Gastrocnemius medialis (tissue), 4 donors: ENCODE measurements at places on chromosomes 13 and 19. TPM values are rescaled to one million over a fixed set of nuclear protein-coding genes. Genes with fewer than 3 reads are reported as not detected.

DNA sequence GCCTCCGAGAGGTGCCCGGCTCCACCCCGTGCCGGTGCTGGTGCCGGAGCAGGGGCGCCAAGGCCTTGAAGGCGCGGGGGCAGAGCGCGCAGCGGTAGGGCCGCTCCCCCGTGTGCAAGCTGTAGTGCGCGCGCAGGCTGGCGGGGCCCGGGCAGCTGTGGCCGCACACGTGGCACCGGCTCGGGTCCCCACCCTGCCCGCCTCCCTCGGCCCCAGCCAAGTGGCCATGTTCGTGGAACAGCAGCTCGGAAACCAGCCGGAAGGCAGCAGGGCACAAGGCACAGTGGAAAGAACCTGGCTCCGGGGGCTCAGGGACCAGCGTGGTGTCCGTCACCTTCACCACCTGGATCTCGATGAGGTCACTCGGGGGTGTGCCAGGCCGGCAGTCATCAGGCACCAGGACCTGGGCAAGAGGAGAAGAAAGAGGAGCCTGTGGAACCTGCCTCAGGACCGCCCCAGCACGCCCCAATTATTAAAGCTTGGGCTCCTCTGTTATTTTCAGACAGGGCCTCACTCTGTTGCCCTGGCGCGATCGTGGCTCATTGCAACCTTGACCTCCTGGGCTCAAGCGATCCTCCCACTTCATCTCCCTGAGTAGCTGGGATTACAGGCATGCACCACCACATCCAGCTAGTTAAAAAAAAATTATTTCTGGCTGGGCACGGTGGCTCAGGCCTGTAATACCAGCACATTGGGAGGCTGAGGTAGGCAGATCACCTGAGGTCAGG is 2.0 kb downstream of the ZNF784 start:
- no peak for DNase-seq

DNA sequence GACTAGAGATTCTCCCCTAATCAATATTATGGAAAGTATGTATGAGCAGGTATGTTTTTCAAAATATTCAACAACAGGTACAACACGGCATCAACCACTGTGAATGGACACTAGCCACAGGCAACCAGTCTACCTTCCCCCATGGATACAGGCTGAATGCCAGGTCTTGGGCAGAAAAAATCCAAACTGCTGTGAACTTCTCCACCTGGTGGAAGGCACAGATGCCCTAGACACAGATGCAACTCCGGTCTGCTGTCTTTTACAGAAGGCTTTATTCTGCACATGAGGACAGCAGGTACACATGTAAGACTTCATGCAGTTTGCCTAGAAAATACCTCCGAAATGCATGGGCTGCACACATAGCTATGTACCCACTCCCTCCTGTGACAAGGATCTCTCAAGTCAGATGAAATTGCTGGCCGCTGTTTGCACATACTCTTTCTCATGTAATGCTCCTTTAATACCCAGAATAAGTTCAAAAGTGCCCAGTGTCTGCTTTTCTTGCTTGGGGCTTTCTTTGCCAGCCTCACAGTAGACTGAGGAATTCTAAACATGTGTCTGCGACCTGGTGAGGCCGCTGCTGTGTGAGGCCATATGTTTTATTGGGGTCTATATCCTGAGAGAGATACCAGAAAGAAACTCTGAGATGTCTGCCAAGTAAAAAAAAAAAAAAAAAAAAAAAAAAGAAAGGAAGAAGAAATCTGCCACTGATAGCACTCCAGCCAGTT is 325.9 kb downstream of the FOXO1 start:
- no peak for DNase-seq

DNA sequence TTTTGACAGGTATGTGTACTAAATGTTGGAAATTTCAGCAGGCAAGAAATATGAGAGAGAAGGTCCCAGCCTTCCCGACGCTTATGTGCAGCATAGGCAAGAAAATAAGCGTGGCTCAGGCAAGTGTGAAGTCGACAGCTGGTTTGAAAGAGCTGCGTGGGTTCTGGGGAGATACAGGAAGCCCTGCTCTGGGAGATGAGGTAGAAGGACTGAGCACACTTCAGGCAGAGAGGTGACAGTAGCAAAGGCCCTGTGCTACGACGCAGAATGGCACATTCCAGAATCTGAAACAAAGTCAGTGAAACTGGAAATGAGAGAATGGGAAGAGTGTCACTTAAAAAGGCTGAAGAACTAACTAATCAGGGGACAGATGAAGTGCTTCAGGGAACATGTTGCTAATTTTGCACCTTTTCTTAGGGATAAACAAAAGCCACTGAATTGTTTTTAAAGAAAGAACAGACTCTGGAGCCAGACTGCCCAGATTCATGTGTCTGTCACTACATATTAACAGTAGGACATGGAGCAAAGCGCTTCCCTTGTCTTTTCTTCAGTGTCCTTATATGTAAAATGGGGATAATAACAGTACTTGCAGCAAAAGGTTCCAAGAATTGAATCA is 160.1 kb downstream of the SPRY2 start:
- no peak for DNase-seq

GRCh38 chr13:72805676-72806346 is 23.9 kb downstream of the PIBF1 start:
- no peak for DNase-seq

DNA sequence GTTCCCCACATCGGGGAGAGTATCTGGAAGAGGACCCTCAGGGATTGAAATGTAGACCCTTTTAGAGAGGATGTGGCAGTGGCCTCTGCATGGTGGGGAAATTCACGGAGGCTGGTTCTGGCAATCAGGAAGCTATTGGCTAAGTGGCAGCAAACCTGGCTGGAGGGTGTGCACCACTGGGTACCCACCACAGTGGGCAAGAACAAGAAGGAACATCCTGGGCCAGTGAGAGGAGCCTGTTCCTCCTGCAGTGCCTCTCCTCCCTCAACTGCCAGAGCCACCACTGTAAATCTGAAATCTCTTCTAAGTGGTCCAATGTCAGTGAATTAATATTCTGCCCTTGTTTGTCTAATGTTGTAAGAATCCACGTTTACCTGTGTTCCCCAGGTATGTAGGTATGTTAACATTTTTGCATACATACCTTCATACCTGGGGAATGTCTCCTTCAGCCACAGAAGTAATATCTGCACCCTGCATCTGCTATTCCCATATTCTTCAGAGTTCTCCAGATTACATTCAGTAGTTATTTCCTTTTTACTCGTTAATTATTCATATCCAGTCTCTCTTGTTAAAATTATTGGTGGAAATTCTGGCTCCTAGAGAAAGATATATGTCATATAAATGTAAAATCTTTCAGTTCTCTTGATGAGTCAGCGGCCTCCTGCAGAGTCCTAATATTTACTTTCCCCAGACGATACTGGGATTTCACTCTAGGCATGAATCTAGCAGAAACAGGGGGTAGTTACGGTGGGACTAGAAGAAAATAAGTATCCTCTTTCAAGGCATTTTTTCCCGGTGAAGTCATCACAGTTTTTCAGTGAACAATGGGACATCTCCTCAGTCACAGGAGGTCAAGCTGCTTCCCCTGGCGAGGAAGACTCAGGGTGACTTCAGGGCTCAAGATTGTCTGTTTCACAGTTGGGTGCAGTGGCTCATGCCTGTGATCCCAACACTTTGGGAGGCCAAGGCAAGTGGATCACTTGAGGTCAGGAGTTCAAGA is 148.3 kb downstream of the MYO16 start:
- no peak for DNase-seq

GRCh38 chr19:49205114-49205513 is 47.5 kb downstream of the TRPM4 start:
- no peak for DNase-seq

- no peak for DNase-seq
These were observed 35.1 kb upstream of the FBXL3 start for GRCh38 chr13:77062097-77062496.

- no peak for DNase-seq
These were observed 105.5 kb downstream of the ZAR1L start for GRCh38 chr13:32209652-32210051.

DNA sequence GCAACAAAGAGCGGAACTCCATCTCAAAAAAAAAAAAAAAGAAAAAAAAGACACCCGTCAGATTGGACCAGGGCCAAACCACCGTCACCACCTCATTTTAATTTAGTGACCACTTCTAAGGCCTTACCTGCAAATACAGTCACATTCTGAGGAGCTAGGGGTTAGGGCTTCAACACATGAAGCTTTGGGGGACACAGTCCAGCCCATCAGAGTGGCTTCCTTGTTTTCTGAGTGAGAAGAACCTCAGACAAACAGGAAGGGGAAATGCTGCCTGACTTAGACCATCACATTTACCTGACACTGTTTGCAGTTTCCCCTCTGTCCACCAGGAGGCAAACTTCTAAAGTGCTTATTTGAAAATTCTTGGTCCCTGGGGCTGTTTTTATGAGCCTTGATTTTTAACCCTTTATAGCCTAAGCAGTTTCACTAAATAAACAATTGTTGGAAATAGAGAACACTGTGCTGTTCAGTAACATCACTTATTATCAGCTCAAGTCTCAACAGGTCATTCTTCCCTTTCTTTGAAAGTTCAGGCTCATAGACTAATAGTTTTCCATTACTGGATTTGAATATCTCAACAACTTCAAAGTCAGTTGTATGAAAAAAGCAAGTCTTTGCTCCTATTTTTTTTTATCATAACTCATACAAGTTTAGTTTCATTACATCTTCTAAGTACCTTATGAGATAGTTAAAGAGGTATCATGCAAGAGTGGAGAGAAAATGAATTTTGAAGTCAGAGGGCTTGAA is 74.9 kb upstream of the WASF3 start:
- DNase-seq, result no peak

DNA sequence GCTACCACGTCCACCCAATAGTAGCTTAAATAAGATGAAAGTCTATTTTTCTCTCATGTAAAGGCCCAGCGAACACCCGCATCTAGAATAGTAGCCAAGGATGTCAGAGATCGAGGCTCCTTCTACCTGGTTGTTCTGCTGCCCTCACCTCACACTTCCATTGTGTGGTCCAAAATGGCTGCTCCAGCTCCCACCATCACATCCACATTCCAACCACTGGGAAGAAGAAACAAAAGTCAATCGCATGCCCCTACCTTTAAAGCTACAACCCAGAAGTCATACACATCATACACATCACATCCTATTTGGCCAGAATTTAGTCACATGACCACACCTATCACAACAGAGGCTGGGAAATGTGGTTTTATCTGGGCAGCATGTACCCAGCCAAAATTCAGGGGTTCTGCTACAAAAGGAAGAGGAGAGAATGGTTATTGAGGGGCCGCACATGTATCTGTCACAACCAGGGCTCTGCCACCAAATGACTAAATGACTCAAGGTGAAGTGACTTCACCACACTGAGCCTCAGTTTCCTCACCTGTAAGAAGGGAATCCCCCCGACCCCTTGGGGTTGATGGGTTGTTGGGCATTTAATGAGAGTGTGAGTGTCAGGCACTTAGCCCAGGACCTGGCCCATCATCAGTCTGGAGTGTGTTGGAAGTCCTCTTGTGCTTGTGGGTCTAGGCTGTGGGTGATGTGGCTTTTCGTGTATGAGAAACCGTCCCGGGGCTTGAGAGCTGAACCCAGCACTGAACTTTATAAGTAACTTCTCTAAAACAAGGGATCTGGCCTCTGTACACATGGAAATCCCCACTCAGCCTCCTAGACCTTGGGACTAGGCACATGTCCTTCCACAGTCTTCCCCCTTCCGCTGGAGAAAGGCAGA is 10.2 kb upstream of the CBLC start:
- no peak for DNase-seq

DNA sequence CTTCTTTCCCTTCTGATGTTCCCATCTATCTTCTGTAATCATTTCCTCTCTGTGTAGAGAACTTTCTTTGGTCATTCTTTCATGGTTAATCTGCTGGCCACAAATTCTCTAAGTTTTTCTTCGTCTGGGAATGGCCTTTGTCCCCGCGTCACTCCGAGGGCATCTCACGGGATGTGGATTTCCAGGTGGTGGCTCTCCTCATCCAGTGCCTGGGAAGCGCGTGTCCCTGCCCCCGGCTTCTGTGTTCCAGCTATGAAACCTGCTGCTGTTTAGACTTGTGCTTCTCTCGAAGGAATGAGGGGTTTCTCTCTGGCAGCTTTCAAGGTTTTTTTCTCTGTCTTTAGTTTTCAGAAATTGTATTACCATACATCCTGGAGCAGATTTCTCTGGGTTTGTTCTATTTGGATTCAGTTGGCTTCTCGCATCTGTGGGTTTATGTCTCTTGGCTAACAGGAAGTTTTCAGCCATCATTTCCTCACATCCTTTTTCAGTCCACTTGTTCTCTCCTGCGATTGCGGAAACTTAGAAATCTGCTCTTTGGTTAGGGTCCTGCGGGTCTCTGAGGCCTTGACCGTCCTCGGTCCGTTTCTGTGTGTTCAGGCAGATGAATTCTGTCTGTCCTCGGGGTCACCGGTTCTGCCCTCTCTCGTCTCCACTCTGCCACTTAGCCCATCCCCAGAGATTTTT is 36.9 kb upstream of the DCUN1D2 start:
- no peak for DNase-seq

GRCh38 chr13:42968906-42969305 is 23.1 kb downstream of the EPSTI1 start:
- DNase-seq, result no peak

Gene CCDC8
- 0.46 TPM for total RNA-seq

DNA sequence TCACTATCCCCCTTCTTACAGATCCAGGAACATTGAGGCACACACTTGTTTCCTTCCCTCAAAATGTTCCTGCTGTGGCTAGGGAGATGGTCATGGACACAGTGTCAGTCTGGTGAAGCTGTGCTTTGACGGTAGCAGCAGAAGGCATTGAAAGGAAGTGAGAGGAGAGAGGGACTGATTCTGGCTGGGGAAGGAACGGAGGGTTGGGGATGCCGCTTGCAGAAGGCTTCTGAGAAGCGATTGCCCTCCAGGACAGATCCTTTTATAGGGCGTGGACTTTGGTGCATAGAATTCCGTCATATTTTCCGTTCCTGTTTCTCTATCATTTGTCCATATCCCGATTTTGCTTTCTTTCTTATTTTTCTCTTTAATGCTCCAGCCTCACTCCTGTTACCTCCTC is 14.1 kb upstream of the MYH14 start:
- no peak for DNase-seq

Gene IL4I1
- not detected for total RNA-seq

DNA sequence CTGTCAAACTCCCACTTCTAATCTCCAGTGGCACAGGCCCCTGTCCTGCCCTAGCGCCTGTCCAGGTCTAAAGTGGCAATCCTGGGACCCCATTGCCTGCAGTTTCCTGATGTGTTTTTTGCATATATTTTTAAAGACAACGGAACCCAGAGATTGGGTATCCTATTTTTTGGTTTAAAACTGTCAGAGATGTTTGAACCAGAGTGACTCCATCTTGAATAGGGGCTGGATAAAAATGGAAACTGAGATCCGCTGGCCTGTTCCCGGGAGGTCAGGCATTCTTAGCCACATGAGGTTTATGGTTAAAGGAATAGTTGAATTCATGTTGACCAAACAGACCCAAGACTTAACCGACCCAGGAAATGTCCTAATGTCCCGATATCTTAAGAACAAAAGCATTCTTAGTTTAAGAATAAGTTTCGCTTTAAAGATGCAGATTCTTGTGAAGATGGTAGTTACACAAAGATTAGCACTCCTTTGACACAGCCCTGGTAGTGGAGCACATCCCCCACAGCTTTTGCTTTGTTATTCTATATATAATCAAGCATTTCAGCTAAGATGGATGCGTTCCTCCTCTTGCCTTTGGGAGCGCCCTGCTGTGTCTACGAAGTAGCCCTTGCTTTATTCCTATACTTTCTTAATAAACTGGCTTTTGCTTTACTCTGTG is 332.1 kb downstream of the UQCRFS1 start:
- no peak for DNase-seq

Gene NLRP4
- total RNA-seq, result not detected

- DNase-seq, result no peak
These were observed 140.1 kb downstream of the RGCC start for GRCh38 chr13:41597348-41598041.
